Thyroid gland (tissue), 4 donors: ENCODE measurements at places on chromosomes 1 and 21.

- DNase-seq, result no peak
These were observed 25.0 kb downstream of the FOXO6 start for GRCh38 chr1:41386196-41386663.

DNA sequence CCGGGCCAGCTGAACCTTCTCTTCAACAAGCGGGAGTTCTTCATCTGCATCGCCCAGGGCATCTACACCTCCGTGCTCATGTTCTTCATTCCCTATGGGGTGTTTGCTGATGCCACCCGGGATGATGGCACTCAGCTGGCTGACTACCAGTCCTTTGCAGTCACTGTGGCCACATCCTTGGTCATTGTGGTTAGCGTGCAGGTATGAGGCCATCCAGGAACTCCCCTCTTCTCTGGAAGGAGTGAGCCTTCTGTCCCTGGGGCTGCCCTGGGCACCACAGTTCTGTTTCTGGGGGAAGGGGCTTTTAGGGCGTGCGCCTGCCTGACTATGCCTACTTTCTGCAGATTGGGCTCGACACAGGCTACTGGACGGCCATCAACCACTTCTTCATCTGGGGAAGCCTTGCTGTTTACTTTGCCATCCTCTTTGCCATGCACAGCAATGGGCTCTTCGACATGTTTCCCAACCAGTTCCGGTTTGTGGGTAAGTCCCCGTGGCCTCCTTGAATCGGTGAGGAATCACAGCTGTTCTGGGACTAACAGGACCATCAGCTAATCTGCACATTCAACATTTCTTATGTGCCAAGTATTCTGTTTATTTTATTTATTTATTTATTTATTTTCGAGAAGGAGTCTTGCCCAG is 21.1 kb downstream of the ATP8B2 start:
- no peak for DNase-seq

GRCh38 chr1:226054519-226055327 is 7.8 kb upstream of the H3-3A start:
- DNase-seq, result no peak

DNA sequence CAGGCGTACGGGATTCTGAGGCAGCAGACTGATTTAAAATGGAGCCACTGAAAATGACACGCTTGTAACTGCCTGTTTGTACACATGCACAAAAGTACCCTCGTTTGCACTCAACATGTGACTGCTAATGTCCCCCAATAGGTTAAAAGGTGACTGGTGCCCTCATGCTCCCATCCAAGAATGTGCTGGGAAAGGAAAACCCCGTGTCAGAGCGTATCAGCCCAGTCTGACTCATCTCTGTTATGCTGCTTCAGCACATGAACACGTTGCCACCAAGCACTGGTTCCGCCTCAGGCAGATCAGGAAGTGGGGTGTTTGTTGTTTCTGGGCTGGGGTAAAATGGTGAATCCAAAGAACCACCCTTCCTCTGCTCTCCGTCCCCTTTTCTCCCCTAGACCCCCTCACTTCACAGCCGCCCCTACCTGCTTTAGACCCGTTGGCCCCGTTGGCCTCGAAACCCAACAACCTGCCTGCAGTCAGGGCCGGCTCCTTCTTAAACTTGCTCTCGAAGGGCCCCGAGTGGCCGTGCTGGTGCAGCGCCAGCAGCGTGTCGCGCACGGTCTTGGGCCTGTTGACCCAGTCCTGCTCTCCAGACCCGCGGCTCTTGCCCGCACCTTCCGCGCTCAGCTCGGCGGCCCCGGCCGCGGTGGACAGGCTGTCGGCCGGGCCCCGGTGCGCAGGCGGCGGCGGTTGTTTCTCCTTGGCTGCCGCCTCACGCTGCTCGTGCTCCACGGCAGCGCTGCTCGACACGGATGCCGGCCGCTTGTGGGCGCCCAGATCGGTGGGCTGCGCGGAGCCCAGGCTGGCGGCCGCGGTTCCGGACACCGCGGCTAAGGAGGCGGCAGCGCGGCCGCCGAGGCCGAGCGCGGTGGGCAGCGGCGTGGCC is 1.7 kb downstream of the IRF2BP2 start:
- peak; percentile 83 for DNase-seq

DNA sequence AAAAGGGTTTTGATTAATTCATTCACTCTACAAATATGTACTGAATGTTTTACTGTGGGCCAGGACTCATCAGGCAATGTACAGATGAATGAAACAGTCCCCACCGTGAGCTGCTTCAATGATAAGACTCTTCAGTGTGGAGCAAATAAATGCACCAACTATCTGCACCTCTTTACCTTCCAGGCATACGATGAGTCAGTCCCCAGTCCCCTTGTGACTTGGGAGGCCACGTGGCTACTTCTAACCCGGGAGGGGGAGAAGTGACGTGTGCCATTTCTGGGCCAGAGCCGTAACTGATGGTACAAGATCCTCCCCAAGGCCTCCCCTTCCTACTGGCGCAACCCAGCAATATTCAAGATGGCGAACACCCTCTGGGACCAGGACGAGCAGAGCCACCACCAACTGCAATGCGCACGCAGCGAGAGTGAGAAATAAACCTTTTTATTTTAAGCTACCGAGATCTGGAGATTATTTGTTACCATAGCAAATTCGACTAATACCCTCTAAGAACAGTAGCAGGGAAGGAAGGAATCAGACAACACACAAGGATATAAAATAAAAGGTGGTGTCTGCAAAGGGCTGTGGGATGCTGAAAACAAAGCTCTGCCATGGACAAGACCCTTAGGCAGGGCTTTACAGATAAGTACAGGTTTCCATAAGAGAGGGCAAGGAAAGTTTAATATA is 74.5 kb downstream of the NPHP4 start:
- no peak for DNase-seq

- DNase-seq, result no peak
These were observed 53.8 kb upstream of the OLFM3 start for GRCh38 chr1:102050556-102050955.

DNA sequence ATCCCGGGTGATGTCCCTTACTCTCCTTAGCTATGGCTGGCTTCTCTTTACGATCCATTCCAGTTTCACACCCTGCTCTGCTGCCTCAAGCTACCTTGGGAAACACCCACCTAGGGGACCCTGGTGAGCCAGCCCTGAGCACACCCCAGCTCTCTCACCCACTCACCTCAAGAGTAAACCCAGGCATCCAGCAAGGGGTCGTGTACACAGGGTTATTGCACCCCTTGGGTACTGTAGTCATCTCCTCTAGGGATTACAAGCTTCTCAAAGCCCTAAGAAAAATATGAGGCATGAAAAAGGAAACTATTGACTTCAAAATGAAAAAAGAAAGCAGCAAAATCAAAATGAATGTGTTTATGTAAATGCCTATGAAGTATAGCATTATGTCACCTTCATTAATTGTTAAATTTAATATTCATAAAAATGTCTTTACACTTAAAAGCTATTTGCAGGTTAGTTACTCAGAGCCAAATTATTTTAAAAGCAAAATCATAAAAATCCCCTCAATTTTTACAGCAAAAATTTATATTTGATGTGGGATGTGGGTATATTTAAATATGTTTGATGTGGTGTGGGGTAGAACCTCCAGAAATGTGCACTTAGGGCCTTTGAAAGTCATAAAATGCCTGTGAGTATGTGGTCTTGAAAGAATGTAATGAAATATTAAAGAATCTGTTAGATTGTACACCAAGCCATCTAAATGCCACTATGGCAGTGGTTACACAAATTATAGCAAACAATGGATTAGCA is 190.3 kb downstream of the C1orf94 start:
- no peak for DNase-seq

DNA sequence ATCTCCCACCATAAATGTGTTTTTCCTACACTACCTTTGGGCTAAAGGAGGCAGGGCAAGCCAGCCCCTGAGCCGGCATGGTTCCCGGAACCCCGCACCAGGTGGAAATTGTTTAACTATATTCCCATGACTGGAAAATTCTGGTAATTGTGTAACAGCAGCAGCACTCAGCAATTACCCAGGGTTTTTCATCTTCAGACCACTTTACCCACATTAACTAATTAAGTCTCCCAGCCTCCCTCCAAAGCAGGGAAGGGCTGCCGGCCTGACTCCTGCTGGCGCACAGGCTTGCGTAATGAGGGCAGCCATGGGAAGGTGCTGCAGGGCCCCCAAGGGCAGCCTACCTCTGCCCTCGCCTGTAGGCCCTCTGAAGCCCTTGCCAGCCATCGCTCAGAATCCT is 140.7 kb upstream of the VAMP3 start:
- no peak for DNase-seq

GRCh38 chr1:60893136-60893930 is 189.0 kb upstream of the NFIA start:
- DNase-seq, result no peak

DNA sequence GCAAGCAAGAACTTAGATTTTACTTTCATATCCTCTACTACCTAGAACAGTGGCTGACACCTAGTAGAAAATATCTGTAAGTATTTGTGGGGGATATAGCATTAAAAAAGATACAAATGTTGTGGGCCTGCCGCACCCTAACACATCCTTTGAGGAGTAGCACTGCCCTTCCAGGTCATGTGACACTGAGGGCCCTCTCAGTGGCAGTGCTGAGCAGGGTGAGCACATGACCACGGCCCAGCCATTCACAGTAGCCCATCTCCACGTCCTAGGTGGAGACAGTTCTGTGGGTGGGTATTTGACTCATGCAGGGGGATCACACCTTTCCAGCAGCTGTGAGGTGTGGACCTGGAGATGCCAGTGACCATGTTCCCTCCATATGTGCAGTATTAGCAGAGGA is 108.9 kb downstream of the OMA1 start:
- no peak for DNase-seq

- no peak for DNase-seq
These were observed 92.7 kb upstream of the LRRC7 start for GRCh38 chr1:69475021-69475420.

DNA sequence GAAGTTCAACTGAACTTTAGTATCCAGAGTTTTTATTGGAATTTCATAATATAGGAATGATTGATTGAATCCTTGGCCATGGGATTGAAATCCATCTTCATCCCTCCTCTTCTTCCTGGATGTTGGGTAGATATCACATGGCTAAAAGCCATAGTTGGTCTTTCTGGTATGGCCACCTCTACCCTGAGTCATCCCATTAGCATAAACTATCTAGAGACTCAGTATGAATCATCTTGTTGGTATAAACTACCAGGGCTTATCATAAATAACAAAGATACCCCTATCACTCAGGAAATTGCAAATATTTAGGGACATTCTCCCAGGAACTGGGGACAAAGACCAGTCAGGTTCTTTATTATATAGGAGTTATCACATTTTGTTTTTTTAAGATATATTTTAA is 21.2 kb upstream of the ZP4 start:
- no peak for DNase-seq

- no peak for DNase-seq
These were observed 2.1 kb downstream of the OTUD3 start for GRCh38 chr1:19884312-19884711.

DNA sequence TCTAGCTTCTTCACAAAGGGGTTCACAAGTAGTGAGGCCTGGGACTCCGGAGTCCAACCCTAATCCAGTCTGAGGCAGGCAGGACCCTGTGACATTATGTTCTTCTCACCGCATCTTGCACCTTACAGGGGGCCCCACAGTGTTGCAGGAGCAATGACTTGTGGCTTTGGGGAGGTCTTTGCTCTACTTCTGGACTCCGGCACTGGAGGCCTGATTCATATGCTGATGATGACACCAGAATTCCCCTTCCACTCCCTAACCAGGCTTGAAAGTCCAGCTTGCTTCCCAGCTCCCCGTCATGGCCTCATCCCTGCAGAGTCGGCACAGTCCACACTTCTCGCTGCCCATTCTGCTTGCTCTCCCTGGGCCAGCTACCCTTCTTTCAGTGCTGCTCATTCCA is 96.3 kb upstream of the SLC44A3 start:
- DNase-seq, result no peak

- DNase-seq, result no peak
These were observed 36.5 kb downstream of the ZMYND12 start for GRCh38 chr1:42419126-42419821.

DNA sequence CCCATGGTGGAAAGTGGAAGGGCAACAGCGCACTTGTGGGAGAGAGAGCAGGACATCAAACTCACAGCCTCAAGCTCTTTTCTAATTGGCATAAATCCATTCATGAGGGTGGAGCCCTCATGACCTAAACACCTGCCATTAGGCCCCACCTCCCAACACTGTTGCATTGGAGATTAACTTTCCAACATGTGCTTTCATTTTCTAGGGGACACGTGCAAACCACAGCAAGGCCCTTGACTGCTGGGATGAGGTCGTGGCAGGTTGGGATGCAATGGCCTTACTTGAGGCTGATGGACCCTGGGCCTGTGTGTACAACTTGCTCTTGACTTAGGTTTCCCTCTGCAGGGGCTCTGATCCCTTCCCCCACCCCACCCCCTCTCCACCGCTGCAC is 35.9 kb upstream of the NEK2 start:
- no peak for DNase-seq

DNA sequence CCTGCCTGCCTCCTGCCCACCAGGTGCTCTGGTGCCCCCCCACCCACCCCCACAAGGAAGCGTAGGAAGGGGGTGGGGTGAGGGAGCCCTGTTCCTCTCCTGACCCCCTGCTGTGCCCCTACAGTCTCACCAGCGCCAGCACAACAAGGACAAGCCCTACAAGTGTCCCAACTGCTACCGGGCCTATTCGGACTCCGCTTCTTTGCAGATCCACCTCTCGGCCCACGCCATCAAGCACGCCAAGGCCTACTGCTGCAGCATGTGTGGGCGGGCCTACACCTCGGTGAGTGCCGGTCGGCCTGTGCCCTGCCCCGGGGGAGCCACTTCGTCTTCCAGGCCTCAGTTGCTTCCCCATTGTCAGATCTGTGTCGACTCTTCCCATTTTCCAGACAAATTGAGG is 25.9 kb downstream of the A3GALT2 start:
- peak; percentile 22 for DNase-seq

DNA sequence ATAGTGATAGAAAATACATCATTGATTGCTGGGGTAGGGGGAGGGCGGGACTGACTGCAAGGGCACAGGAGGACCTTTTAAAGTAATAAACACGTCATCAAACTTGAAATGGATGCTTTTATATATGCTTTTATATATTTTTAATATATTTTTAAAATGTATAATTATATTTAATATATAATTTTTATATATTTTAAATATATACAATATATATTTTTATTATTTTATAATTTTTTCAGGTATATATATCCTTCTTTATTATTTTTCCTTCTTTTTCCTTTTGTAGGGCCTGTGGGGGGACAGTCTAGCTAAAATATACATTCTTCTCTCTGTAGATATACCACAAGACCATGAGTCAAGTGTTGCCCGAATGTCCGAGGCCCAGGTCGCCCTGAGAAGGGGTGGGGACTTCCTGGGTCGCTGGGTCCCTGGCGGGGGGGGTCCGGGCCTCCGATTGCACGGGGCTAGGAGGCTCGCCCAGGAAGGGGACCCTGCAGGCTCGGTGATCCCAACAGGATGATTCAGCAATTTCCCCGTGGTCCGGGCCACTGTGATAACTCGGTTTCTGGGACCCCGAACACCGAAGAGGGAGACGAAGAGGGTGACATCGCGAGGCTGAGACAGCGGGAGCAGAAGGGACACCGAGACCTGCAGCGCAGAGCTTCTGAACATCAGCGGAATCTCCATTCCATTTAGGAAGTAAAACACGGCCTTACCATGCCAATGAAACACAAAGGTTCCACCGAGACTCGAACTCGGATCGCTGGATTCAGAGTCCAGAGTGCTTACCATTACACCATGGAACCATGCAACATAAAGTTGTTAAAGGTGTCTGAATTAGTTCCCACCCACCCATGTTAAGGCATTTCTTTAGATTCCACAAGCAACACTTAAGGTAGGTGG is 112.5 kb upstream of the NBPF11 start:
- no peak for DNase-seq

GRCh38 chr1:152654110-152654509 is 9.1 kb upstream of the LCE2D start:
- DNase-seq, result peak; percentile 16
